ENCODE measurements at places on chromosomes 12 and 14.

GRCh38 chr12:79255288-79255687 is 390.7 kb downstream of the SYT1 start:
- no peak for DNase-seq

GRCh38 chr14:31867570-31867969 is 209.5 kb upstream of the ARHGAP5 start:
- no peak for DNase-seq

GRCh38 chr12:128621304-128621703 is 202.5 kb downstream of the SLC15A4 start:
- no peak for DNase-seq

GRCh38 chr12:120394483-120395367 is 25.8 kb upstream of the MSI1 start:
- peak; percentile 15 for DNase-seq

GRCh38 chr12:16636435-16637055 is 30.6 kb upstream of the LMO3 start:
- no peak for DNase-seq

DNA sequence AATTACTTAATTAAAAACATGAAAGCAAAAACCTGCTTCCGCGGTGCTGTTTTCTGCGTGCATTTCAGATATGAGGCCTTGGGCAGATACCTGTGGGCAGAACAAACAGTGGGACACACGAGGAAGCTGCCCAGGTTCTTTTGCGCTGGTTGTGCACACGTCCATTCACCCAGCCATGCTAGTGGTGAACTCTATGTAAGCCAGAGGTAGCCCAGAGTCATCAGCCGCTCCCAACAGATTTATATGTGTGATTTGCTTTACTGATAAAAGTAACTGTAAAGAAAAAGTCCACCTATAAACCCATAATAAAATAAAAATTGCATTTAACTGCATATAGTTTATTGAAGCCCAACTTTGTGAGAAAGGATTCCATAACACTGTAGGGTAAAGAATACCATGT is 47.1 kb upstream of the TMEM260 start:
- DNase-seq: no peak

DNA sequence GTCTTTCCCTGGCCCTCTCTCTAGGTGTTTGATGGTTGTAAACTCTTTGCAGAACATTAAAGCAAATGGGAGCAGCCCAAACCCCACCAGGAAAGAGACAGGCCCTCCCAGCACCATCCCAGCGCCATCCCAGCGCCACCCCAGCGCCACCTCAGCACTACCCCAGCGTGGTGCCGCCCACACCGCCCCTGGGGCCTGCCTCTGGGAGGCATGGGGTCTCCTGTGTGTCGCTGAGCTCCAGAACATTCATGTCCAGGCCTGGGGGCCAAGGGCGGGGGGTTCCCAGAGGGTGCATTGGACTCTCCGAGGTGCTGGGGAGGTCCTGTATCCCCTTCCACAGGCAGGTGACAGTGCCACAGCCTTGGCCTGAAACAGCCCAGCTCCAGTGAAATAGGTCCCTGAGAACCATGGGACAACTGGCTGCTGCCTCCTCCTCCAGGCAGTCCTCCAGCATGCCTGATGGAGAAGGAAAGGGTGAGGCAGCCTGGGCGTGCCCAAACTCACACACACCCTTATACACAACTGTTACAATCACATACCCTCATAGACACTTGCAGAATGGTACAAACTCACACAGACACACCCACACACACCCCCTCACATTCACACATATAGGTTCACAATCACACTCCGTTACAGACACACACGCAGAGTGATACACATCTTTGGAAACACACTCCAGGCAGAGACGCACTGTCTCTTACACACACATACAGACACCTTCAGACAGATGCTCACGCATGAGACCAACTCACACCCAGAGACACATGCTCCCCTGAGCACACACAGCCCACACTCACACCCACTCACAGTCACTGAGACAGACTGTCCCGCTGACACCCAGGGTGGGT is 44.4 kb upstream of the NCOR2 start:
- no peak for DNase-seq

DNA sequence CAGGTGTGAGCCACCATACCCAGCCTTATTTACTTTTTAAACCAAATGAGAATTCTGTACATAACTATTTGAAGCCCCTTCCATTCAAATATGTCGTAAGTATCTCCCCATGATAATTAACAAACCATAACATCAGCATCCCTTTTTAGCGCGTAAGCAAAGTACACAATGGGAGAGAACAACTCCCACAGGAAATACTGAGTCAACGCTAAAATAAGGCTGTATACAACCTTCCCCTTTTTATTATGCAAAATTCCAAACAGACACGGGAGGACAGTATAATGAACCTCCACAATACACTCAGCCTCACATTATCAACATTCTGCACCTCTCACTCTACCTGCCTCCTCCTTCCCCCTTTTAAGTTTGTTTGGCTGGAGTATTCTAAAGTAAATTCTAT is 73.5 kb downstream of the CCDC88C start:
- DNase-seq: no peak

- no peak for DNase-seq
These were observed 4.1 kb upstream of the PRKAG1 start for GRCh38 chr12:49022558-49023178.

DNA sequence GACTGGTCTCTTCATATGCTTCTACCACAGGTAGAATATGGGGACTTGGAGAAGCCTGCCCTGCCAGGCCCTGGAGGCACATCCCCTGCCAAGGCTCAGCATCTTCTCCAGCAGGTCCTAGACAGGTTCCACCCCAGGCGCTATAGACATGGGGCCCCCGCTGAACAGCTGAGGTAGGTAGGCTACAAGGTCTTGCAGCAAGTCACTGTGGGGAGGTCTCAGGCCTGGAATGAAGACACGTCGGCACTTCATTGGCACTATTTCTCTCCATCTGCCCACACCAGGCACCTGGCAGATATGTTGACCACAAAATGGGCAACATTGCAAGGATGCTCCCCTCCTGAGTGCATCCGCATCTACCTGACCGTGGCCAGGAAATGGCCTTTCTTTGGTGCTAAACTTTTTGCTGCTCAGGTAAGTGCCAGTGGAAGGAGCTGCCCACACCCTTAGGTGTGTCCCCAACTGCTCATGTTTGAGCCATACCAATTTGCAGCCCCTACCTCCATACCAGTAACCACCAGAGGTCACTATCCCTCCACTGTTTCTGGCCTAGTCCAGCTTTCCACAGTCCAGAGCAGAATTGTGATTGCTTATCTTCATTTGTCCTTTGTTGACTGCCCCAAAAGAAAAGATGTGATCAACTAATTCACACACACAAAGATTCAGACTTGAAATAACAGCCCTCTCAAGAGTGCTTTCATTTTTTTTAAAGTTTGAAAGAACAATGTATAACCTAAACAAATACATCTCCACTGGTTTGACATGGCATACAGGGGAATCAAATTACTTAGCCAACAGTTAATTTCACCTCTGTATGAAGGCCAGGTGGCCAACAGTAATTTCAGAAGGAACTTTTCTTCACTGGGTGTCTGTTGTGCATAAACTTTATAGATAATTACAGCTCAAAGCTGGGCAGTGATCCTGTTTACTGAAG is 16.1 kb downstream of the PIGH start:
- peak; percentile 29 for DNase-seq

- no peak for DNase-seq
These were observed 71.7 kb downstream of the KCNC2 start for GRCh38 chr12:75137896-75138295.

Measured in foreskin keratinocyte (primary cell).